ENCODE measurements at places on chromosomes 2 and 18.

- DNase-seq = peak; percentile 56
These were observed 46.2 kb downstream of the ANKRD44 start for GRCh38 chr2:197264332-197264731.

GRCh38 chr2:119292226-119292625 is 68.6 kb downstream of the STEAP3 start:
- peak; percentile 79 for DNase-seq

DNA sequence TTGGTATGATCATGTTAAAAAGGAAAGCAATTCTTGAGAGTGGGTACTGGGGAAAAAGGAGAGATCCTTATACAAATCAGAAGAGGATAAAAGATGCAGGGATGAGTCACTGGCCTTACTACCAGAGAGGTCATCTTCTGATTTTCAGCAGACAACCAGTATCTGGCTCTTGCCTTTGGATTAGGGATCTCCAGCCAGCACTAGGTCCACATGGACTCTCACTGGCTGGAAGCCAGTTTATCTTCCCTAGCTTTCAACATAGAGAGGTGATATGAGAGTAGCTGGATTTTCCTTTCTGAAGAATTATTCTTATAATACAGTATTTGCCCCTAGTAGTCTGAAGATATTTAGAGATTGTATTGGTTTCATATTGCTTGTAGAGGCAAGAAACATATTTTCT is 30.2 kb downstream of the CERKL start:
- no peak for DNase-seq

DNA sequence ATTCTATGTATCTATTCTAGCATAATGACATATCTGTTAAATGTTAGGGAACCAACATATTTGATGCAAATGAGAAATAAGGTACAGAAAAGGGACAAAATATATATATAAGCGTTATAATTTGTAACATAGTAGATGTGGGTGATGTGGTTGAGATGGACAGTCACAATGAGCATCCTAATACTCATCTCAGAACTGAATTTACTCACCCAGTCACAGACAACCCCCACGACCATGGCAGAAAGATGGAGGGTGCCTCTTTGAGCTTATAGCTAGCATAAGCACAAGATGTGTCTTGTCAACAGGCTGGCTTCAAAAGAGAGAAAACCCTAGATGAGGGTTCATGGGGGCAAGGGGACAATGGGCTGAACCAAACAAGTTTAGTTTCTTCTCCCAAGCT is 9.1 kb upstream of the DSG3 start:
- no peak for DNase-seq

DNA sequence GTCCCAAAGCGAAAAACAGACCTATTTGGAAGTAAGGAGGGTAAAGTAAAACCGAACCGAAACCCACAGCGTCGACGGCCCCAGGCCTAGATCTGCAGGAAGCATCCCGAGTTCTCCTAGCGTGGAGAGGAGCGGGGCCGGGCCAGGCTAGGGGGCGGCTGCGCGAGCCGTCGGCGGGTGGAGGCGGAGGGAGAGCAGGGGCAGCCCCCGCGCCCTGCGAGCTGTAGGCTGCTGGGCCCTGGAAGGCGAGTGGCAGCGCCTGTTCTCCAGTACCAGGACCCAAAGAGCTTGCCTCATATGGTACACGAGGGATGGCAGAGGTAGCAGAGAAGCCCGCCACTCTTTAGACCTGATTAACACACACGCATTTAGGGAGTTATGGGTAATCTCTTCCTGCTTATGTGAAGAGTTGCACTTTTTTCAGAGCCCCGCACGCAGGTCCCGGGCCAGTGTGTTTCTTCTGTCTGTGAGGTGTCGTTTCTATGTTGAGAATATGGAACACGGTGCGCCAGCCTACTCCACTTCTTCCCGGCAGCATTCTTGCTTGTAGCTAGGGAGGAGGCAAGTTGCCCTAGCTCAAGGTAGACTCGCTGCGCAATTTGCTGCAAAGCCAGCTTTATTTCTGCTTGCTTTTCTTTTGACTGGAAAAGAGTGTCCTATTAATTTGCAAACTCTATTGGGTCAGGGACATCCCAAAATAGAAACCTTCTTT is 71.1 kb downstream of the ARHGEF33 start:
- no peak for DNase-seq

- DNase-seq = peak; percentile 20
These were observed 549 bp downstream of the MRPL35 start for GRCh38 chr2:86199834-86200177.

GRCh38 chr2:46315103-46315890 is 18.1 kb downstream of the EPAS1 start:
- peak; percentile 91 for DNase-seq

GRCh38 chr2:45412754-45413379 is 198.2 kb downstream of the SRBD1 start:
- DNase-seq = peak; percentile 52
